ENCODE measurements at places on chromosomes 6 and 20.

DNA sequence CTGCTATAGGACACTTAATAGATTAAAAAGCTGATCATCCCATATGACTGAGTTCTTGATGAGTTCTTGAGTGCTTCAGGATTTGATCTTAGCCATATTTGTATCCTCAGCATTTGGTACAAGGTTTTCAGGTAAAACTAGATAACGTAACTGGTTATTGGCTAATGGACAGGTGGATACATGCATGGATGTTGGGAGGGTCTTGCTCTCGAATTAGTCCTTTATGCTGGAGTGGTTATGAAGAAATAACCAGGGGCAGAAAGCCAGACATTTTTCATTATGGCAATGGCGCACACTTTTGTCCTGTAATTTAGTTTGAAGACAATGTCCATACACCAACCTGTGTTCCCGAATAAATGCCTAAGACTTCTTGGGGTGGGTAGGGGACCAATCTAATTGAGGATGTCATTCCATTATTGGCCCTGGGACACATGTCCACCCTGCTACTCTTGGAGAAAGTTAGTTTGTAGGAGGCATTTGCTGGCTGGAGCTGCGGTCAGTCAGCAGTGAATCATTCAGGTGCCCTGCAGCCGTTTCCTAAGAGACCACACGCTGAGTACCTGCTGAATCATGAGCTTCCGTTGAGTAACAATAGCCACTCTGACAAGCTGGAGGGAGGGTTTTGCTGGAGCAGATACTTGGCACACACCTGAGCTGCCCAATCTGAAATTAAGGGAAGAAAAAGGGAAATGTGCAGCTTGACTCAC lies 194.4 kb downstream of the FOXA2 start:
- DNase-seq: peak; percentile 86

DNA sequence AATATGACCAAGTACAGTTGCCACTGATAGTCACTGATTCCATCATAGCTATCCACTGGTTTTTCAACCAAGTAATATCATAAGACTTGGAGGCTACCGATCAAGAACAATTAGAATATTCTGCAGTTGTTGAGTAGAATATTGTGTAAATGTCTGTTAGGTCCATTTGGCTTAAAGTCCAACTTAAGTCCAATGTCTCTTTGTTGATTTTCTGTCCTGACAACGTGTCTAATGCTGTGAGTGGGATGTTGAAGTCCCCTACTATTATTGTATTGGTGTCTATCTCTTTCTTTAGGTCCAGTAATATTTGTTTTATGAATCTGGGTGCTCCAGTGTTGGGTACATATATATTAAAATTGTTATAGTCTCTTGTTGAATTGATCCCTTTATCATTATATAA lies 13.9 kb downstream of the ARFGEF3 start:
- DNase-seq: no peak

GRCh38 chr6:148351309-148351708 lies 8.7 kb downstream of the SASH1 start:
- DNase-seq: no peak

- DNase-seq: no peak
Observed at GRCh38 chr6:37273690-37274089, 15.7 kb upstream of the TMEM217 start.

GRCh38 chr20:1177680-1178079 lies 7.1 kb downstream of the TMEM74B start:
- peak; percentile 42 for DNase-seq

All from RKO (cell line).